RWPE1 (cell line): ENCODE measurements at places on chromosomes 2 and 18.

- no peak for DNase-seq
Observed at GRCh38 chr2:23861952-23862351, 65.0 kb downstream of the ATAD2B start.

DNA sequence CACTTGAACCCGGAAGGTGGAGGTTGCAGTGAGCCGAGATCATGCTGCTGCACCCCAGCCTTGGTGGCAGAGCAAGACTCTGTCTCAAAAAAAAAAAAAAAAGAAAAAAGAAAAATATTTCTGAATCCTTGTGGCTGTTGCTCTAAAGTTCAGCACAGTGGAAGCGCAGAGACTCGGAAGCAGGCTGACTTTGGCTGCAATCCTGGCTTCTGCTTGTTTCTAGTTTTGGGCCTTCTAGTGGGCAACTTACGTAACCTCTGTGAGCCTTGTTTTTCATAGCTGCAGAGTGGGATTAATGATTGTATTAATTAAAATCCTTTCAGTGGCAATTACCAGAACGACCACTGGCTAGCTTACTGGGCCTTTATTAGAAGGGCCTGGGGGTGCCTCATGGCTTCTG lies 28.4 kb downstream of the GNLY start:
- no peak for DNase-seq

DNA sequence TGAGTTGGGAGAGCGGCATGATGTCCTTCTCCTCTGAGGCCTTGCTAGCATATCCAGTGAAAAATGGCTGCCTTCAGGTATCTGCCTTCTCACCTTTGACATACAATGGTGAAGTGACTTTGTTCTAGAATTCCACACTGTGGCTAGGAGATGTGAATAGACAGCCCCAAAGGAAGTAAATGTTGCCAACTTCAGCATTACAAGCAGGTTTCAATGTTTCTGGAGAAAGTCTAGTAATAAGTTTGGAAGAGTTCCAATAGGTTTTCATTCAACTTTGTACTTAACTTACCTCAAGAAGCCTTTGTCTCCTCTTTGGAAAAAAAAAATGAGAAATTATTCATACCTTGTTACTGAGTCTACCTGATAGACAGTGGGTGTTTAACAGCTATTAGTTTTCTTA lies 421.3 kb upstream of the MMADHC start:
- DNase-seq: no peak

DNA sequence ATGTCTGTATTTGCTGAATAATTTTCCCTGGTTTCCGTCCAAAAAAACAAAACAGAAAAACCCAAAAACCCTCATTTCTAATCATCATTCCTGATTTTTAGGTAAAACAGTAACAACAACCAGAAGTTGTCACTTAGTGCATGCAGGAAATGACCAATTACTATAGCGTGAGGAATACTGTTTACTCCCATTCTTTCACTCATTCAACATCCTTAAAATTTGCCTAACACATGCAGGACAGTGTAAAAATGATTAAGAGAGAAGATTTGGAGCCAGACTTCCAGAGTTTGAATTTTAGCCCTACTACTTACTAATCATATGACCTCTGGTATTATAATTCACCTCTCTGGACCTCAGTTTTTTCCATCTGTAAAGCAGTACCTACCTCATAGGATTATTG lies 83.1 kb downstream of the FIGN start:
- DNase-seq: no peak

DNA sequence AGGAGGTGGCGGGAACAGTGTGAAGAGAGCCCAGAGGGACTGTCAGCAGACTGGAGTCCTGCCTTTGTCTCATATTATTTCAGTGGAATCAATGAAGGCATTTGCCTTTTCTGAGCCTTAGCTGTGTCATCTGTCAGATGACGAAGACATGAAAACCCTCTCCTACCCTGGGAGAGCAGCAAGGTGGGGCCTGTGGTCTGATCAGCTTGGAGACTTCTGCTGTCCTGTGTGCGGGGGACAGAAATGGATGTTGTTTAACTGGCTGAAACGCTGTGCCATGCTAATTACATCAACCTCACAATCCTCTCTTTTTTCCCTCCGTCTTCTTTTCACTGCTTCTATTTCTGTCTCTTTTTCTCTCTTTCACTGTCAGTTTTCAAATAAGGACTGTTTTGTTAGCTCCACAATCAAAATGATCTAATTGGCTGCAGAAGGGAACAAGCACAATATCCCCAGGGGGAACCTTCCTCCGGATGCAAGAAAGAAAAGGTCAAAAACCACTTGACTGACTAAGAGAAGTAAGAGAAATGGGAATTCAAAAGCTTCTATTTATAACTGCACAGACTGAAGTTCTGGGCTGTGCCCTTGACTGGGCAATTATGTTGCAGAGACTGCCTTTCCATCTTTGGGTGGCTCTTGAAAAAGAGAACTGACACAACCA lies 340.1 kb downstream of the CLIP4 start:
- DNase-seq: no peak

DNA sequence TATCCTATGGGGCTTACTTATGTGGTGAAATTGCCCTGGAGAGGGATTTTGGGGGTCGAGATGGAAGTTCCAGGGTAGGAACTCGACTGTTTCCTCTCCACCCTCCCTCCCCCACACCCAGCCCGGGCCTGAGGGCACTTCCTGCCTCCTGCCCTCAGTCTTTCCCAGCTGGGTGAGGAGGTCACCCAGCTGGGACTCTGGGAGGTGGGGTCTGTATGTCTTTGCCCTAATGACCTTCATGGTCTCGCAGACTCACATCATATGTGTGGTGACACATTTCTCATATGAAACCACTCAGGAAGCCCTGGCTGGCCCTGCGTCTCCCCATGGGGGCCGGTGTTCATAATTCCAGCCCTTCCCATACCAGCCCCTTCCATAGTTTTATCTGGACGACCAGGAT lies 12.4 kb downstream of the ATOH8 start:
- DNase-seq: no peak

DNA sequence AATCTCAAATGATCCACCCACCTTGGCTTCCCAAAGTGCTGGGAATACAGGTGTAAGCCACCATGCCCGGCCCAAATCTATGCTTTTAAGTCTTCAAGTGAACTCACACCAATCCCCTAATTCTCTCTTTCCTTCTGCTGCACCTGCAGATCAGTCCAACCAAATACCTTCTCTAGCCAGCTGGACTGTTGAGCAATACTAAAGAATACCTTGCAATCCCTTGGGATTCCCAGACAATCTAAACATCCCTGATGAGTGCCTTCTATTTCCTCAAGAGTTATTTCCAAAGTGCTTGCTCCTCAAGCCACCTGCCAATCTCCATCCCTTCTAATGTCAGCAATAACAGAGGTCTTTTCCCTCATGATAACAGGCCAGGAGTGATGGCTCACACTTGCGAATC lies 48.6 kb downstream of the SF3B1 start:
- no peak for DNase-seq

- DNase-seq: no peak
Observed at GRCh38 chr2:148952621-148953020, 77.6 kb downstream of the KIF5C start.

DNA sequence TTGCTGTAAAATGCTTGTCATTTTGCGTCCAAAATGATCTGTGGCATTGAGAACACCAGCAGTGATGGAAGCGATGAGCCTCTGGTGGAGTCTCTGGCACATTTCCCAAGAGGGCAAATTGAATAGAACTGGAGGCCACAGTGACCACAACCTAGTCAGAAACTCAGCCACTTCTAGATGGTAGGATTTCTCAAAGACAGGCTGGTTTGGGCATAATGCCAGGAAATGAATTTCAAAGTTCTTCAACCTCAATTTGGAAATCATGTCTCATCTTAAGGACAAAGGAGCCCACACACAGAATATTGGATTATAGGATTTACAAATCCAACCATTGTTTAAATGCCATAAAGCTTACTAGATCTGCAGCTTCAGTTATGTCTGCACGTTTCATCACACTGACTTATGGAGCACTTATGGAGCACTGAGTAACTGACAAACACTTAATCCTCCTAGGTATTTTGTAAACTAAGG lies 132.1 kb downstream of the COL6A3 start:
- no peak for DNase-seq

DNA sequence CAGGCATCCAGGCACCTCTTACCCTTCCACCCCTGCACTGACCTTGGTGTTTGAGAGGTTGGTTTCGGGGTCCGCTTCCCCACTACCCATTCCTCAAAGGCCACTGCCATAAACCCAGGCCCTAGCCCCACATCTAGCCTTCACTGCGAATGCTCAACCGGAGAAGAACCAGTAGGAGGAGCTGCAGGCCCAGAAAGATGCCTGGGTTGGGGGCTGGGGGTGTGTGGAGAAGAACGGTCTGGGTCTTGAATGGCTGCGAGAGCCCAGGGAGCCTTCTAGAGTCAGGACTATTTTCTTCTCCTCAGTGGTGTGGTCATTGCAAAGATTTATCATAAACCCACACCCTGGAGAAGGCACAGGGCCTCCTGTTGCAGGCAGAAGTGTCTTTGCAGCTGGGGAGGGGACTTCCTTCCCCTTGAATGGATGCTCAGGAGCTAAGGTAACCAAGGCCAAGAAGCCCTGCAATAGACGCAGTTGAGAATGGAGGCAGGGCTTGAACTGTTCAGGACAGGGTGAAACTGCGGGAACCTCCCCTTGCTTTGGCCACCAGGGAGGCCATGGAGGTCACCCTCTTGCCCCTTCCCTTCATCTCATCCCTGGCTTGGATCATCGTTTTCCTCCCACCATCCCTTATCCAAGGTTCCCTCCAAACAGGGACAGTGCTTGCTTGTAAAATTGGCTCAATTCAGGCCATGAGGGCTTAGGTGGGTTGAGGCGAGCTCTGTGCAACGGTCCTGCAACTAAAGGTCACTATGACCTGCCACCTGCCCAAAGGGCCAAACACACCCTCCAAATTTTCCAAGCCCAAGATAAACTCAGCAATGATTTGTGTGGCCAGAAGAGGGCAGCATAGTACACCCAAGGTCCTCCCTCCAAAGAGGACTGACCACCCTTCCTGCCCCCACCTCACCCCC lies 20.9 kb downstream of the THNSL2 start:
- peak; percentile 49 for DNase-seq

DNA sequence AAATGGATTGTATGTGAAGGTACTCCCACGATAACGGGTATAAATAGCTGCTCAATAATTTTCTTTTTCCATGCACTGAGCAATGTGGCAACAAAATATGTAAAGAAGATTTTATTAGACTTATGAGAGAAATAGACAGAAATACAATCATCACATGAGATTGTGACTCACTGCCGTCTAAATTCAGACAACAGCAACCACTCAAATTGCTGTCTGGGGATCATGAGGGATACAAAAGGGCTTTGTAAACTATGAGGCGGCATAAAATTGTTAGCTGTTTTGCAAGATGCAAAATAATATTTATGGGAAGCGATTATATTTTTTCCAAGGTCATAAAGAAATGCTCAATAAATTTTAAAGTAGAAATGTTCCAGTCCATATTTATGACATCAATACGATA lies 259.1 kb upstream of the AGAP1 start:
- no peak for DNase-seq

GRCh38 chr2:151437630-151438029 lies 27.9 kb downstream of the RIF1 start:
- DNase-seq: peak; percentile 6

GRCh38 chr2:109173311-109174171 lies 44.5 kb downstream of the SH3RF3 start:
- DNase-seq: no peak

- peak; percentile 90 for DNase-seq
Observed at GRCh38 chr2:231662028-231662810, 46.1 kb upstream of the PTMA start.

- DNase-seq: no peak
Observed at GRCh38 chr18:49321797-49322461, 138.5 kb downstream of the DYM start.

DNA sequence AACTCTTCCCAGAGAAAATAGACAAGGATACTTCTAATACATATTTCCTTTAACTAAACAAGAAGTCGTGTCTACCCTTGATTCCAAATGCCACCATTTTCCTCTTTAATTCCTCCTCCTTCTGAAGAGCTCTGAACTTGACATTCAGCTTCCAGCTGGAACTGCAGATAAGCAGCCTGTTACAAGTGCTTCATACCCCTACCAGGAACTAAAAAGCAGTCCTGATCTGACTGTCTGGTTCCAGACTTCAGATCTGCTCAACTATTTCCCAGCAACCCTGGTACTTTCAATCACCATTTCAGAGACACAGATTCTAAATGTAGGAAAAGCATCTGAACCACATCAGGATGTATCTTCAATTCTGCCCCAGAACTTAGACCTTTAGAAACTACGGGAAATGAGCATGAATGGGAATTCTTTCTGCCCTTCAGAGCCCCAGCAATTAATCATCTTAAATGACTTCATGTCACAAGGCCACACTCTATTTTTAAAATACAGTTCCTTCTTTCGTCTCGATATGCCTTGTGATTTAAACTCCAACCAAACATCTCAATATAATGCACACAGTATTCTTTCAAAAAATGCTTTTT lies 159.5 kb downstream of the L3MBTL4 start:
- DNase-seq: no peak

- DNase-seq: no peak
Observed at GRCh38 chr2:120597595-120598193, 138.0 kb upstream of the GLI2 start.

DNA sequence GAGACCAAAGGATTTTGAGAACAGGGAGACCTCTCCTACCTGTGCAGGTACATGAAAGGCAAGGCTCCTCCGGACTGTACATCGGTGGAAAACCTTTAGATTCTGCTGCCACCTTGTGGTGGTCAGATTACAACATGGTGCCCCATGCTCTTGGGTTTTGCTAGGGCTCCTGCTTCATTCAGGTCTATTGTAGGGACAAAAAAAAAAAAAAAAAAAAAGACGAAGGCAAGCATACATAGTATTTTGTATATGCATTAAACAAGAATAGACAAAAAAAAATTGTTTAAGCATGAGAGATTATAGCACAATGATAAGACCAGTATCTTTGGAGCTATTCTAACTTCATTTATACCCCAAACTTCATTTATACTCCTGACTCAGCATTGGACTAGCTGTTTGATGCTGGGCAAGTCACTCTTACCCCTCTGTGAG lies 27.4 kb upstream of the SPR start:
- DNase-seq: peak; percentile 72

- no peak for DNase-seq
Observed at GRCh38 chr2:168543935-168544334, 87.9 kb downstream of the CERS6 start.

DNA sequence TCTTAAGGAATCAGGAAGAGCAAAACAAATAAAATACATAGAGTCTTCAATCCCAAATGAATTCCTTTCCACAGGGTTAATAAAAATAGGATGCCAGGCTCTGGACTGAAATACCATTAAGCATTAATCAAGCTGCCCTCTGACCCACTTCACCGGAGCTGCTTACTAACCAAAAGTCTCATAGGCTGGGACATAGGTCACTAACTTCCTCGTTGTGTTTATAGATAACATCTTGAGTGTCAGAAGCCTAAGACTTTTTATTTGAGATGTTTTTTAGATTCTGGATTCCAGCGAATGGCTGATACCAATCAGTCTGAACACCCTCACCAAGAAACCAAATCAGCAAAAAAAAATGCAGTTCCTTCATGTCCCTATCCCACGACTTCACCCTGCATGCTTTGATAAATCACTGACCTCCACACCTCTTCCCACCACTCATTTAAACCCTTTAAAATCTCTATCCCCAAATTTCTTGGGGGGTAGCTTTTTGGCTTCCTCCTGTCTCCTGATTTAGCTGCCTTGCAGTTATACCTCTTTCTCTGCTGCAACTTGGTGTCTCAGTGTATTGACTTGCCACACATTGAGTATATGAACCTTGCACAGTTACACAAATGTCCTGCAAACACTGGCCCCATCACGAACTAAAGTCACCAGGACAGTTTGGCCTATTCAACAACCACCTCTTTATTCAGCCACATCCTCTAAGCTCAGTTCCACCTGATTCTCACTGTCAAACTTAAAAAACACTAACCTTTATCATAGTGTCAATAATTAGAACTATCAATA lies 399.3 kb downstream of the METTL4 start:
- no peak for DNase-seq
